Ovary (tissue), 10 donors: ENCODE measurements at places on chromosomes 7 and 10.

GRCh38 chr10:27100813-27101347, 586 bp upstream of the ANKRD26 start:
- peak overlapping the region; percentile 47 for H3K4me3 ChIP-seq
- H3K27me3 ChIP-seq, result no peaks in the 10 kb centered on the region
- no peak for DNase-seq
- peaks cover 4% of the 10 kb centered on the region for H3K4me1 ChIP-seq

- no peak for DNase-seq
- H3K27ac ChIP-seq, result no peak overlapping the region
- no peaks in the 10 kb centered on the region for H3K27me3 ChIP-seq
- H3K36me3 ChIP-seq, result no peaks in the 10 kb centered on the region
Observed at GRCh38 chr10:65194555-65194954, 1673.4 kb downstream of the REEP3 start.

DNA sequence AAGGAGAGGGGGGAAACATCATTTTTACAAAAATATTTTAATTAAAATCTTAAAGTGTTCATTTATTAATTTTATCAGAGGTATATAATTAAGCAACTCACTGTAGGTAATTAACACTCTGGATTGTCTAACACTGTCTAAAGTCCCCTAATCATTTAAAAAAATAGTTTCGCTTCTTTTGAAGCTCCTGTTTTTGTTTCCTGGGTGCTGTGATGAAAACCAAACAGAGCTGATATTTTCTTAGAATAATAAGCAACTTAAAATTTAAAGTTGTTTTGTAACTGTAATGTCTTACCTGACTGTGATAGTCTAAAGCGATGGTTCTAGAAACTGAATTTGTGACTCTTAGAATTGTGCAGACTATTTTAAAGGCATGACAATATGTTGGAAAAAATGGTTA, 961.0 kb downstream of the GATA3 start:
- no peaks in the 10 kb centered on the region for H3K4me1 ChIP-seq
- no peak overlapping the region for H3K4me3 ChIP-seq
- H3K27ac ChIP-seq, result no peak overlapping the region
- H3K27me3 ChIP-seq, result no peaks in the 10 kb centered on the region
- H3K36me3 ChIP-seq, result no peaks in the 10 kb centered on the region

DNA sequence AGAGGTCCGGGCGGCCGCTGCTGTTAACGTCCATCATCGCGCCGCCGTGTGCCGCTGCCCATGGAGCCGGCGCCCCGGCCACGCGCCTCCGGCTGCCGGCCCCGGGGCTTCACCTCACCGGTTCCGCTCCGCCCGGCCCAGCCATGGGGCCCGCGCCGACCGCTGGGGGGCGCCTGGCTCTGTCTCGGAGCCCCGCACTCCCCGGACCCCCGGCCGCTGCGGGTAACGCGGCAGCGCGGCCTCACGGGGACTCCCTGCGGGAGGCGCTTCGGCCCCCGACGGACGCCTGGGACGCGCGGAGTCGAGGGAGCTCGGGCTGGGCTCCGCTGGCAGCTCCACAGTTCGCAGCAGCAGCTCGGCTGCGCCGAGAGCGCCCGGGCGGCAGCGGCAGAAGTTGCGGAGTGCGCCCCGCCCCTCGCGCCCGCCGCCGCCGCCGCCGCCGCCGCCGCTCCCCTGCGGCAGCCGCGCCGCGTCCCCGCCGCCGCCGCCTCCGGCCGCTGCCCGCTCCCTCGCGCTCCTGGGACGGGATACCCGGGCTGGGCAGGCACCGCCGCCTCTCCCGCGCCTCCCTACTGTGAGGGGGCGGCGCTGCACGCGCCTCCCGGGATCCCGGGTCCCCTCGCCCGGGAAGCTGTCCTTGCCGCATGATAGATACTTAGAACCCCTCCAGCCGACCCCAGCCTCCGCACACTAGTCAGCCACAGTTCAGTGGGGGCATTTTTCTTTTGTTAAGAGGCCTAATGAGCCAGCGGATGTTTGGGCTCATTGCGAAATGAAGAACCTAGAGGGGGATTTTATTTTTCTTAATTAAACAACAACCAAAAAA, at the start of gene HTR7:
TSS of gene HTR7 (minus strand) at position 405 of the 826 bp plus-strand sequence. CDS start at position 37, 368 bp downstream.
- peak; percentile 64 for DNase-seq
- H3K36me3 ChIP-seq, result no peaks in the 10 kb centered on the region

- no peak overlapping the region for H3K27ac ChIP-seq
- no peak overlapping the region for H3K4me3 ChIP-seq
- no peak for DNase-seq
- no peaks in the 10 kb centered on the region for H3K4me1 ChIP-seq
Observed at GRCh38 chr10:65367706-65368105, 1558.1 kb upstream of the LRRTM3 start.

DNA sequence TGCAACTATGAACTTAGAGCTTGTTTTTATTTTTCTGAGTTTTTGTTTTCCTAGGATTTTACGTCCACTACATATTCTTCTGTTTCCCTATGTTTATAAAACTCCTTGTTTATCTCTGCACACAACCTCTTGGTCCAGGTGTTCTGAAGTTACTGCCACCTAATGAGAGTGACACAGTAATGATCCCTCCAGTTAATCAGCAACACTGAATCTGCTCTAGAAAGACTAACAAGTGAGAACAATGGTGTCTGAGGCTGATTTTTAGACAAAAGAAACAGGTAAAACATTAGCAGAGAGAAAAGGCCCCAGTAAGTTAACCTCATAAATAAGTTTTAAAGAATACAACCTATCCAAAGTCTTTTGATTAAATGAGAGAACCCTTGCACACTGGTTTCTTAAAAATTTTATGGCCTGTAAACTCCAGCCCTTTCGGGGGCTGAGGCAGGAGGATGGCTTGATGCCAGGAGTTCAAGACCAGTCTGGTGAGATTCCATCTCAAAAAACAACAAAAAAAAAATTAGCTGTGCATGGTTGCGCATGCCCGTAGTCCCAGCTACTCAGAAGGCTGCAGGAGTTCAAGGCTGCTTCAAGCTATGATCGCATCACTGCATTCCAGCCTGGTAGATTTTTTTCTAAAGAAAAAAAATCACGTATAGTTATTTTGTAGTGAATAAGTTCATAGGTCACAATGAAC, 397.6 kb downstream of the MAGI2 start:
- peaks cover 2% of the 10 kb centered on the region for H3K4me1 ChIP-seq
- DNase-seq, result peak; percentile 74
- H3K27me3 ChIP-seq, result no peaks in the 10 kb centered on the region
- H3K36me3 ChIP-seq, result no peaks in the 10 kb centered on the region
- no peak overlapping the region for H3K4me3 ChIP-seq
